Activated naive CD8-positive, alpha-beta T cell treated with anti-CD3 and anti-CD28 coated beads, Interleukin-2, amount 10 ng/mL, durations not matched to agents 7 days and 5 days (primary cell): ENCODE measurements at places on chromosomes 11 and 22. TPM values are rescaled to one million over a fixed set of nuclear protein-coding genes. Genes with fewer than 3 reads are reported as not detected.

Gene TMA7B
- 8.5 TPM for total RNA-seq

DNA sequence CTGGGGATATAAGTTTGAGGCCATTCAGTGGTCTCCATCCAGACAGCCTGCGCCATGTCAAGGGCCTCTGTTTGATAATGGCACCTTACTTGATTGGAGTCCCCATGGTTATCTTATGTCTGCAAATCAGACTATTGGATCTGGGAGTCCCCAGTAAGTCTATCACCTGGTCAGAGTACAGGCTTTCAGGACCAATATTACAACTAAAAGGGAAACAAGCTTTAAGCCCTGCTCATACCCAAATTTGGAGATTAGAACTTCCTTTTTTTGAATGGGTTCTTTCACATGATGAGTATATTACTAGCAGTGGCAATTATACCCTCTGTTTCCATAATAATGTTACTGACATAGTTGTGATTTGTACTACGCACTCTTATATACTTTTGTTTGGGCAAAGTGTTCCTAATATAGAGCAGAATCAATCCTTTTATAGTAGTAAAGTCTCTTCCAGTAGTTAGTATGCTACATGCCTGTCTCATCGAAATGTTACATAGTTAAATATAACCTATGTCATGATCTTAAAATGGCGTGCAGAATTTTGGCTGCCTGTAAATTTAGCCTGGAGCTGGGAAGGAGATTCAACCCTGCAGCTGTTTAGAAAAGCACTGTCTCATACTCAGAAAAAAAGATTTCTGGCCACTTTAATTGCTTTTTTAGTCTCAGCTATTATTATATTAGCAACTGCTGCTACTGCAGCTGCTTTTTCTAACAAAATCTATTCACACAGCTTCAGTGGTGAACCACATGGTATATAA, 4.9 kb downstream of the MS4A15 start:
- peaks cover 41% of the 10 kb centered on the region for H3K27me3 ChIP-seq
- H3K36me3 ChIP-seq: no peaks in the 10 kb centered on the region
- H3K4me3 ChIP-seq: no peak overlapping the region

- peaks cover 10% of the 10 kb centered on the region for H3K4me1 ChIP-seq
- peak overlapping the region; percentile 70 for H3K27ac ChIP-seq
- no peaks in the 10 kb centered on the region for H3K27me3 ChIP-seq
- H3K4me3 ChIP-seq: peak overlapping the region; percentile 33
- DNase-seq: no peak
Observed at GRCh38 chr22:17726006-17726927, 48.0 kb downstream of the BID start.

DNA sequence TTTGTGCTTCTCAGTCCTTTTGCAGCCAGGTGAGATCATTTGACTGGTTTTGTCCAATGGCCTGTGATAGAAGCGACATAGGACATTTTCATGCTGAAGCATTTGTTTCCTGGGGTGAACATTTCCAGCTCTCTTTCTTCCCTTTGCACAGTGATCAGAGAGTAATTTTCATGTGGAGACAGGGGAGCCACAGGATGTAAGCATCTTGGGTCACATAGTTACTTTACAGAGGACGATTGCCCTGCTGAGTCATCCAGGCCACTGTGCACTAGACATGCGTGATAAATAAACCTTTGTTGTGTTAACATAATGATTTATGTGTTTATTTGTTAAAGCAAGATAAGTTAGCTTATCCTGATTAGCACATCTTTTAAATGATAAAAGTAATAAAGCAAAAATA, 263.5 kb upstream of the CCDC179 start:
- H3K27ac ChIP-seq: no peak overlapping the region
- H3K27me3 ChIP-seq: no peaks in the 10 kb centered on the region
- H3K4me3 ChIP-seq: no peak overlapping the region

Gene OR52D1
- not detected for total RNA-seq

Gene NFAM1
- 0.26 TPM for total RNA-seq

GRCh38 chr11:94066901-94067429, 45.8 kb downstream of the HEPHL1 start:
- H3K4me3 ChIP-seq: no peak overlapping the region
- H3K27me3 ChIP-seq: peaks cover 10% of the 10 kb centered on the region
- no peak for DNase-seq
- no peak overlapping the region for H3K27ac ChIP-seq
- H3K4me1 ChIP-seq: no peaks in the 10 kb centered on the region
- no peaks in the 10 kb centered on the region for H3K36me3 ChIP-seq

Gene VPREB1
- not detected for total RNA-seq

Gene EHF
- total RNA-seq: not detected

DNA sequence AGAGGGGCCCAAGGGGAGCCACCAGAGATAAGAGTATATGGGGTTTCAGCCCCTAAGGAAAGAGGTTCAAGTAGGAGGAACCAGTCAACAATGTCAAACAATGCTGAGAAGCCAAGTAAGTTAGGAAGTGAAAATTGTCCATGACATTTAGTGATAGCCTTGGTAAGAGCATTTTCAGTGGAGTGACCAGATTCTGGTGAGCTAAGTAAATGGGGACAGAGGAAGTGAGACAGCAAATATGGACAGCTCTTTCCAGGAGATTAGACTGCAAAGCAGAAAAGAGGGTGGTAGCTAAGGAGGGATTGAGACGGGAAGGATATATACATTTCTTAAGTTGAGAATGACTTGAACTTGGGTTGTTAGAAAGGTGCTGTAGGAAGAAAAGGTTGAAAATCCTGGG, 22.9 kb downstream of the POLD3 start:
- no peaks in the 10 kb centered on the region for H3K4me1 ChIP-seq
- no peak overlapping the region for H3K4me3 ChIP-seq
- DNase-seq: no peak
- no peaks in the 10 kb centered on the region for H3K27me3 ChIP-seq
- H3K27ac ChIP-seq: no peak overlapping the region

Gene ATP5MG
- 224 TPM for total RNA-seq
